ENCODE measurements at places on chromosomes 12 and 14.

DNA sequence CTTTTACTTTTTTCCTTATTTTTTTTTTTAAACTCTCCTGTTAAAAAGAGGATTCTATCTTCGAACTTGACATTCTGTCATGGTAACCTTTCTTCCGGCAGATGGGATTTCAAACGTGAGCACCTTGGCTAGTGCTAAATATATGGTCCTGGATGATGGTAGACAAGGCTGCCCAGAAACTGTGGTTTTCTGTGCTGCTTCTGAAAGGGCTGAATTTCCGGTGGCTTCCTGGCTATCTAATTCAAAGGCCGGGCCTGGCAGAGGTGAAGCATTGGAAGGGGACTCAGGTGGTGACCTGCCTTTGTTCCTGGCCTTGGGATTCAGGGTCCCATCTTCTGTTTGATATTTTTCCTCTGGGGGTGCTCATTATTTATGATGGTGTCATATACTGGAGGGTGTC lies 118.6 kb upstream of the MYL2 start:
- no peak for DNase-seq

DNA sequence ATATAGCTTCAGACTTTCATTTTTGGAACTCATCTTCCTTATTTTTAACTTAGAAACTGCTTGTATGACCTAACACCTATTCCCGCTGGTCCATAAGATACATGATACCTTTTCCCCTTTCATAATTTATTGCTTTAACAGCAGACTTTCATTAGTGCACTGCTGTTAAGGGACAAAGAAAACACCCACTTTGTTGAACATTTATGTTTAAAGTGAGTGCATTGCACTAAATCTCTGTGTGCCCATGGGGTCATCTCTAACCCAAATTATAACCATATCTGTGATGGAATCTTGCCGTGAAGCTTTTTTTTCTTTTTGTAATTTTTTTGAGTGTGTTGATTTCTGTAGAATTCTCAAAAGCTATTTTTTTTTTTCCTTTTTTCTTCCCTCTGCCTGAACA lies 261.8 kb downstream of the TMTC2 start:
- no peak for DNase-seq

DNA sequence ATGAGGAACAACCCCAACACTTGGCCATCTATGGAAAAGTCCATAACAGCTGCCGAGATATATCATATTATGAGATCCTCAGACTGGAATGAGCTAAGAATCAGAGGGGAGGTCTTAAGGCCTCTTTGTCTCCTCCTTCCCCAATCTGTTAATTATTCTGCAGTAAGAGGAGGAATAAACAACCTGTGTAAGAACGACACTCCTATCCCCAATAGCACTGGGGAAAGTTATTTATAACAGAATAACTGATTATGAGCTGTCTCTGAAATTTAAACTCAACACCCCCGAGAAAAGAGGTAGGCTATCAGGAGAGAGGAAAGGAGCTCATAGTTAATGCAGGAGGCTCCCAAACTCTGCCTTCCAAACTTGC lies 68.0 kb downstream of the NIN start:
- no peak for DNase-seq

- DNase-seq: no peak
Measured at GRCh38 chr12:28294300-28294699, 104.0 kb downstream of the CCDC91 start.

DNA sequence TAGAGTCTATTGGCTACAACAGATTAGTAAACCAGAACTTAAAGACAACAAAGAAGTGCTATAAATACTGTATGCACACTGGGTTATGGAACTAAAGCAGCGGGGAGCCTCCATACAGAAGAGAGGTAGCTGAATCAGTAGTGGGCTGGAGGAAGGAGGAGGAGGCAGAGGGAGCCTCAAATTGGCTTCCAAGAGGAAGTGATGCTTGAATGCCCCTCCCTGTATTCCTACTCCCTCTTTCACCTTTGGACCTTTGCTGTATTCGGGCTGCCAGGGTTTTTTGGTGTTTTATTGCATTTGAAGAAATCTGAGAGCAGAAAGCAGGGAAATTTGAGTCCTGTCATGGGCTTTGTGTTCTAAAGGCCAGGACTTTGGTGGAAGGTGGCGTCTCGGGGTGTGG lies 104.0 kb upstream of the PTPRB start:
- DNase-seq: no peak

DNA sequence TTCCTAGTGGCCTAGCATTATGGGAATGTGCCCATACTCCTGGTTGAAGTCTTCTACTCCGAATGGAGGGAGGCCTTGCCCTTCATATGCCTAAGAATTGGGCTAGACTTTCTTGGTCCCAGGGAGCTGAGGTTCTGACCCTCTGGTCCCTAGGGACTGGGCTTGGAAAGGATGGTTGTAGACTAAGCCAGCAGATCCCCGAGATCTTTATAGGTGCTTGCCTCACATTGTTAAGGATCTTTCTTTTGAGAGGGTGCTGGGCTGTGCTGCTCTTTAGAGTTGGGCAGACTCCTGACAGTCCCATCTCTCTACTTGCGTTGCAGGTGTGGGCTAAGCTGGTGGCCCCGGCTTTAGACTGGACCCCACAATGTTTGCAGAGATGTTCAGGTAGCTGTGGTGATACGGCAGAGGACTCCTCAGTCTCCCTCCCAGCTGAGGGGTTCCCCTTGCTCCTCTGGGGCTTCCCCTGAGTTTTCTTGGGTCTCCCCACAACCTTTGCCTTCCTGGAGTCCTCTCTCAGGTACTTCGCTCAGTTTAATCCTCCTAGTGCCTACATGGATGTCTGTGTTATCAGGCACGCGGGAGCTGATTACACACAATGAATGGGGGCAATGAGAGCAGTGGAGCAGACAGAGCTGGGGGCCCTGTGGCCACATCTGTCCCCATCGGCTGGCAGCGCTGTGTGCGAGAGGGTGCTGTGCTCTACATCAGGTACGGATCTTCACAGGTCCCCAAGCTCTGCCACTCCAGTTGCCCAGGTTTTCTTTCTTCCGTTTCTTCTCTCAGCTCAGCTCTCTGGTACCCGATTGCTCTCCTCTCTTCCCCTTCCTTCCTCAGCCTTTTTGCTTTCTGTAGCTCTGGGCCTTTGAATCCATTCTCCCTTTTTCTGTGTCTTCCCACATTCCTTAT lies 1.3 kb downstream of the MBD6 start:
- DNase-seq: peak; percentile 30

DNA sequence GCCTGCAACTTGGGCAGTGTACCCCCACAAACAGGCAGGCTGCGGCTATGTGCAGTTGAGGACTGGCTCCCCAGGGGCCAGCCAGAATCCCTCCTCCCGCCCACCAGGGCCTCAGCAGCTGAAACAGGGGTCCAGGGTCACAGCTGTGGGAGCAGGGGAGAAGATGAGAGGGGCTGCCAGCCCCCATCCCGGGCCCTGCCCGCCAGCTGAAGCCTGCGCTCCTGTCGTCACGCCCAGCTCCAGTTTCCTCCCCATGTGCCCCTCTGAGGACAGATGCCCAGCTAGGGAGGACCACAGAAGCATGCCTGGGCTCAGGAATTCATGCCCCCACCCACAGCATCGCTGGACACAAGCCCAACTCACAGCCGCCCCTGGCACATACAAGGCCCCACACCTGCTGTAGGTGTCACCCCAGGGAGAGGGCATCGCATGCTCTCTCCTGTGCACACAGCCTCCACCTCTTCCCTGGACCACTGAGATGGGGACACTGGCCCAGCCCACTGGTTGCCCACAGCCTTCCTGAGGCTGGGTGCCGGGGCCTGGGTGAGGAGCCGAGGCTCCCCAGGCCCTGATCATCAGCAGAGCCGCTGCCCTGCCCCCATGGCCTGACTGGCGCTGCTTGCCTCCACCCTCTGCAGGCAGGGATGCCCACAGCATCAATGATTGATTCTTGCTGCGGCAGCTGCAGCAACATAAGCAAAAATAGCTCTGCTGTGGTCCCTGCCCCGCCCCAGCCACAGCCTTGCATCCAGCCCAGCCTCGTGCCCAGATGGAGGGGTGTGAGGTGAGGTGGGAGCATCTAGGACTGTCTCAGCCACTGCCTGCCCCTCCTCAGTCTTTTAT lies 3.7 kb upstream of the CLBA1 start:
- DNase-seq: no peak

- DNase-seq: no peak
Measured at GRCh38 chr14:59376686-59377085, 88.5 kb downstream of the GPR135 start.

- no peak for DNase-seq
Measured at GRCh38 chr14:82113710-82114109, 580.1 kb upstream of the SEL1L start.

GRCh38 chr12:49277466-49277865 lies 12.6 kb downstream of the TUBA1C start:
- no peak for DNase-seq

GRCh38 chr12:76649099-76649498 lies 89.5 kb upstream of the OSBPL8 start:
- no peak for DNase-seq

DNA sequence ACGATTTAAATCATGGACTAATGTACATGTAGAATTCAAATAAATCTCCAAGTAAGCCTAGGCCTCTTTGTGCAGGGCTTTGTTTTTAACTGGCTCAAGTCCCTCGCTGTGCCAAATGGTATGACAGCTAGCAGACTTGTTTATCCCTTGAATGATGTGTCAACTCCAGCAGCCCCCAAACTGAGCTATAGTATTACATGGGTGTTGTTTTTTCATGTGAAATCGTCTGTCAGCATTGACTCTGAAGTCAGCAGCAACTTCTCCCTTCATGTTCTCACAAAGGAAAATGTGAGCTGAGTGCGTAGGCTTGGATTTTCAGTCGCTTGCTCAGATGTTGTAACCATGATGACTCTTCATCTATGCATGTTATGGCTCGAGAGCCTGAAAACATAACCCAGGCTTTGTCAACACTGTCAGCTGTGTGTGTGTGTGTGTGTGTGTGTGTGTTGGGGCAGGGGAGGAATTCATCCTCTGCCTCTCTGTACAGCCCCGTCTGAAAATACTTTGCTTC lies 73.3 kb downstream of the PTHLH start:
- peak; percentile 20 for DNase-seq

- peak; percentile 5 for DNase-seq
Measured at GRCh38 chr14:94124582-94125377, 4.6 kb downstream of the IFI27L2 start.

DNA sequence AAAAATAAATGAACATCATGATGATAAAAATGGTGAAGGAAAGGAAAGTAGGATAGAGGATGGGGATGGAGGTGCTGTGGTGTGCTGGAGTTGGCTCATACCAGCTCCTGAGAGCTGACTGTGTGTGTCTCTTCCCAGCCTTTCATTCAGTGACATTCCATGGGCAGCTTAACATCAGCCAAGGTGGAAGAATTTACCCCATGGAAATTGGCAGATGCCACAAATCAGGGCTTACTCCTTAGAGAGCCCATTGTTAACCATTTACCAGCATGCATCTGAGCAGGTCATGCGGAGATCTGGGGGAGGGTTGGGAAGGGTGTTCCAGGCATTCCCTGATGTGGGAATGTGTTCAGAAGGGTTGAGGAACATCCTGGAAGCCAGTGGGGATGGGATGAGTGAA lies 164.7 kb upstream of the MYL2 start:
- DNase-seq: no peak

DNA sequence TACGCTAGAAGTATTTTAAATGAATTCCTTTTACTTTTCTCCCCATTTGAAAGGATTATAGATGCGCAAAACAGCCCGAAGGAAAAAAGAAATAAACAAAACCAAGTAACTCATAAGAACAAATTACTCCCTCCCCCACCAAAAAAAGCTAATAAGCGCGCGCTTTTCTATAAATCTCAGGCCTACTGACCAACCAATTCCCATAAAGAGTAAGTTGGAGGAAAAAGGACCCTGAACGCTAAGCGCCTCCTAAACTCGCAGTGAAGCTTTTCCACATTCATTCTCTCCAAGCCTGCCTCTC lies 588 bp downstream of the MBIP start:
- no peak for DNase-seq

DNA sequence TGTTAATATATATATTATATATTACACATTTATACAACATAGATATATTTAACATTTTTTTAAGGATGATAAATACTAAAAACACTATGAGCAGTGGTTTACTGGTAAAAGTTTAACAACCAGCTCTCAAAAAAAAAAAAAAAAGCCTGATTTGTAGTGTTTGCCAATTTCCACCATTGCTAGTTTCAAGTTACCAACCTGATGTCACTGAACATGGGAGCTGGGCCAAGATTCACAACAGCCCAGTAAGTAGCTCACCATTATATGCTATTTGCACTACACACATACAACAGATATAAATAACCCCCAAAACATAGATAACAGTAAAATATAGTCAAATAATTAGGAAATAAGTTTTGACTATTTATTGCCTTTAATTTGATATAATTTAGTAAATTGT lies 28.9 kb upstream of the TMX1 start:
- no peak for DNase-seq

DNA sequence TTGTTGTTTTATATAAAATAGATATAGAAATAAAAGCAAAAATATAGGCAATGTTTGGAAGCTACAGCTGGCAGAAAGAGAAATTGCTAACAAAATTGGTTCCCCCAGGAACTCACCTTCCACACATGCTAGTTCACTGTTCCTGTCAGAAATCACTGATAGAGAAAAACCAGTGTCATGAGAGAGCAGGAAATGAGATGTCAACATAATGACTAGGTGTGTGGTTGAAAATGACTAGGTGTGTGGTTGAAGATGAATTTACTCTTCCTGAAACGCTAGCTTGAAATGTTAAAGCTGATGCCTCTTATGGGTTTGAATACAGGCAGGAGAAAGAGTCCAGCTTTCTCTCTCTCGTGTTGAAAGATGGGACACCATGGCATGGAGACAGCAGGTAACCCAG lies 216.3 kb downstream of the C12orf42 start:
- no peak for DNase-seq

GRCh38 chr12:78584695-78585094 lies 279.9 kb upstream of the SYT1 start:
- DNase-seq: no peak

DNA sequence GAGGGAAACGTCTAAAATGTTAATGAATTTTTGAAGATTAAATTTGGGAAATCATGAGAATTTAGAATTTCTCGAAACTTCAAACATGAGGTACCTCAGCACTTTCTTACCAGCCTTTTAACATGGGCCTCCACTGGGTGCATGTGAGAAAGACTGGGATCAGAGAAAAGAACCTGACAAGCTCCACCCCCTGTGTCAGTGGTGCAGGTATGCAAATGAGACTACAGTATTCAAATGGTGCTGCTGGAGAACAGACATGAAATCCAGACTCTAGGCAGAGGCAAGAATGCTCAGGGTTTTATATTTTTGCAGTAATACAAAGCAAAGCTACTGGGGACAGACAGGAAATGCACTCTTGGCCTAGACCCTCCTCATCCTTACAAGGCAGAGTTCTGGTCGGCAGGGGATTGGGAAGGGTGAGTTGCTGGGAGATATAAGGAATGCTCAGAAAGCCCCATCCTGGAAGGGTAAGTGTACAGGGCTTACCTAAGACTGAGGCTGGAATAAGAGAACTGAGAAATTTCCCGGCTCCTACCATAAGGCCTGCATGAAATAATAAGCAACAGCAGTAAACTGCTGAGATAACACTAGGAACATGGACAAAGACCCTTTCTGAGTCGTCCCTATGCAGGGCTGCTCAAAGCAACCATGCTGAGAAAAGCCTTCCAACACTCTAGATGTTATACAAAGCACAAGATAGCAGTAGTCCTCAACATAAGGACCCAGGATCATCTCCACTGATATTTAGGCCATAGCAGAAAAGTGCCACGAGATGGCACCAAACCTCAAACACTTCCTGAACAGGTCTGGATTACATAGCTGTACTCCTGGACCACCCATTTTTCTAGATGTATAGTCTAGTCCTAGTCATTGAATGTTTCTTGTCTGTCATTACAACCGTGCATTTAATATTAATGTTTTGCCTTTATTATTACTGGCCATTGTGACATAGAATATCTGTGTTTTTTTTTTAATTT lies 260.8 kb downstream of the RASSF9 start:
- peak; percentile 21 for DNase-seq

All from activated CD4-positive, alpha-beta memory T cell treated with anti-CD3 and anti-CD28 coated beads for 36 hours (primary cell).